Pancreas (tissue), 10 donors: ENCODE measurements at places on chromosomes 6 and 20.

DNA sequence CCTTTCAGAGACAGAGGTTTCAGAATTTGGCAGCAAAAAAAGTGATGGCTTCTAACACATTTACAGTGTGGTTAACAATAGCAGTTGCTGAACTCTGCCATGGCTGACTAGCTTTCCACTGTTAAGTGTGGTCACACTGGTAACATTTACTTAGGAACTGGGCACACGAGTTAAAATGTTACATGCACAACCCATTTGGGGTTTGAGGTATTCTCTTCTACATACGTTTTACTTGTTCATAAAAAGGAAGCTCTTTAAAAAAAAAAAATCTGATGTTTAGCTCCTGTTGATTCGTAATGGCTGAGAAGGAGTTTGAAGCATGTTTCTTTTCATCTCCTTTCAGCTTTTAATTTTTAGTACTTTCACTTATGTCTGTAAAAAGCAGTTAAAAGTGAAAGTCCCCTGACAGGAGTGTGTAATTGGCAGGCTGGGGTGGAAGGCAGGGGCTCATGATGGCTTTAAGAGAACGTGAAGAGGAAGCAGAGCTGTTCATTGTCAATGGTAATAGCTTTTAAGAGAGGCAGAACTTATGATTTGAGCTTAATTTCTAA, 245.9 kb downstream of the FARS2 start:
- no peak for DNase-seq
- no peak overlapping the region for H3K27ac ChIP-seq
- no peaks in the 10 kb centered on the region for H3K36me3 ChIP-seq
- no peaks in the 10 kb centered on the region for H3K27me3 ChIP-seq
- no peaks in the 10 kb centered on the region for H3K4me1 ChIP-seq

GRCh38 chr20:42083280-42083679, 465.1 kb upstream of the CHD6 start:
- H3K27me3 ChIP-seq, result no peaks in the 10 kb centered on the region
- H3K4me3 ChIP-seq, result no peak overlapping the region
- DNase-seq, result no peak
- H3K36me3 ChIP-seq, result no peaks in the 10 kb centered on the region
- H3K4me1 ChIP-seq, result no peaks in the 10 kb centered on the region
- H3K27ac ChIP-seq, result no peak overlapping the region

- no peaks in the 10 kb centered on the region for H3K4me1 ChIP-seq
- H3K27me3 ChIP-seq, result no peaks in the 10 kb centered on the region
- DNase-seq, result no peak
- no peak overlapping the region for H3K4me3 ChIP-seq
Measured at GRCh38 chr6:137518386-137518983, 24.3 kb upstream of the OLIG3 start.

DNA sequence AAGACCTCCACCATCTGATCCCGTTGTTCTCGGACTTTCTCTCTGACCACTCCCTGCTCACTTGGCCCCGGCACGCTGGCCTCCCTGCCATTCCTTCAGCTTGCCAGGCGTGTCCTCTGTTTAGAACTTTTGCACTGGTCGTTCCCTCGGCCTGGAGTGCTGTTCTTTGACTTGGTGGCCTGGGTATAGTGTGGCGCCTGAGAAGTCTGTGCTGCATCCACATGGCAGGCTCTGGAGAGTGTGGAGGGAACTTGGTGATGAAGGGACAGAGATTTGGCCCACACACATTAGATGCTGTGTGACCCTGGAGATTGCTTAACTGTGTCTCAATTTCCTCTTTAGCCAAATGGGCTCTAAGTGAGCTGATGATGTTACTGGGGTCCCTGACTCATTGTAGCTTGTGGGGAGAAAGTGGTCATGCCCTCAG, 13.0 kb upstream of the TGM2 start:
- no peak overlapping the region for H3K27ac ChIP-seq
- no peak overlapping the region for H3K4me3 ChIP-seq
- H3K27me3 ChIP-seq, result no peaks in the 10 kb centered on the region
- no peaks in the 10 kb centered on the region for H3K36me3 ChIP-seq
- H3K4me1 ChIP-seq, result no peaks in the 10 kb centered on the region

- H3K27ac ChIP-seq, result no peak overlapping the region
- no peak for DNase-seq
- no peaks in the 10 kb centered on the region for H3K27me3 ChIP-seq
Measured at GRCh38 chr6:37987018-37987417, 167.5 kb downstream of the ZFAND3 start.

- no peak overlapping the region for H3K27ac ChIP-seq
- H3K27me3 ChIP-seq, result no peaks in the 10 kb centered on the region
- H3K36me3 ChIP-seq, result no peaks in the 10 kb centered on the region
- no peaks in the 10 kb centered on the region for H3K4me1 ChIP-seq
- H3K4me3 ChIP-seq, result no peak overlapping the region
Measured at GRCh38 chr20:3758566-3758965, 9.0 kb downstream of the ADISSP start.

DNA sequence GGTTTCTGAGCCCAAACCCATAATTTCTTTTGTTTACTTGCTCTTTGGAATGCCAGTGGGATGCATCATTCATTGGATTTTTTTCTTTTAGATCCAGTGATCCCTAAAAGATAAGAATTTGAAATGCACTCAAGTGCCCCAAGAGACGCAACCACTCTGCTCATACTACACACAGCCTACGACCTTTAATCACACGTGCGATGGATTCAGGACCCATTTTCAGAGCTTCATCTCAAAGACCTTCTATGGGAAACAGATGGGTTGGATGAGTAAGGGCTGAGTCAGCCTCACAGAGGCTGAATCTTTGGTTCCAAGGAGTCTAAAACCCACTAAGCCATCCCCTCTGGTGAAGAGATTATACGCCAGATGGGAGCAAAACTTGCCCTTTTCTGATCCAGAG, 265.5 kb upstream of the EXOC2 start:
- H3K36me3 ChIP-seq, result no peaks in the 10 kb centered on the region
- no peaks in the 10 kb centered on the region for H3K4me1 ChIP-seq
- no peaks in the 10 kb centered on the region for H3K27me3 ChIP-seq
- no peak overlapping the region for H3K4me3 ChIP-seq
- no peak overlapping the region for H3K27ac ChIP-seq
- no peak for DNase-seq

DNA sequence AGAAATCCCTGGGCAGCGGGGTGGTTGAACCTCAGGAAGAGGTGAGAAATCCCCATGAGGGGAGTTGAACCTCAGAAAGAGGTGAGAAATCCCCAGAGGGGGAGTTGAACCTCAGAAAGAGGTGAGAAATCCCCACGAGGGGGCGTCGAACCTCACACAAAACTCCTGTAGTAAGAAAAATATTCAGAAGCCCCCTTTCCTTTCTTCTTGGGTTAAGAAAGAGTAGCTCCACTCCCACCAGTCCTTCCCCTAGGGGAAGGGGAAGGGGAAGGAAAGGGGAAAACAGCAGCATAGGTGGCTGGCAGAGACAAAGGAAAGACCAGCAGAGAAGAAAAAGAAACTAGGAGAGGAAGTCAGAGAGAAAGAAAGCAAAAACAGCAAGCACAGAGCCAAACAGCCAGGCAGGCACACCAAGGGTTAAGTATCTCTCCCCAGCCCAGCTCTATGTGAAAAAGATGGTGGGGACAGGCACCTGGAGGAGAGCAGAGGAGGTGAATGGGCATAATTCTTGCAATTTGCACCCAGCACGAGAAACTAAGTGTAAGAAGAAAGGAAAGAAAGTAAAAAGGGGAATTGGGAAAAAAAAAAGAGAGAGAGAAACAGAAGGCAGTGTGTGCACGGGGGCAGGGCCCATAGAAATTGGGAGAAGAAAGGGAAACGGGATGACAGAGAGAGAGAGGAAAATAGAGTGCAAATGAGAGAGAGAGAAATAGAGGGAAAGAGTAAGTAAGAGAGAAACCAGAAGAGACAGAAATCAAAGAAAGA, 88.2 kb downstream of the PLG start:
- H3K27ac ChIP-seq, result no peak overlapping the region
- no peaks in the 10 kb centered on the region for H3K27me3 ChIP-seq
- no peaks in the 10 kb centered on the region for H3K4me1 ChIP-seq
- H3K4me3 ChIP-seq, result no peak overlapping the region

GRCh38 chr6:161394437-161394836, 120.6 kb upstream of the AGPAT4 start:
- no peaks in the 10 kb centered on the region for H3K4me1 ChIP-seq
- H3K36me3 ChIP-seq, result no peaks in the 10 kb centered on the region
- H3K27me3 ChIP-seq, result no peaks in the 10 kb centered on the region
- H3K4me3 ChIP-seq, result no peak overlapping the region

GRCh38 chr6:12891595-12891994, 175.0 kb downstream of the PHACTR1 start:
- no peak overlapping the region for H3K27ac ChIP-seq
- H3K27me3 ChIP-seq, result no peaks in the 10 kb centered on the region
- no peaks in the 10 kb centered on the region for H3K36me3 ChIP-seq
- DNase-seq, result no peak
- no peak overlapping the region for H3K4me3 ChIP-seq
- no peaks in the 10 kb centered on the region for H3K4me1 ChIP-seq

GRCh38 chr6:168599118-168599494, 158.1 kb downstream of the SMOC2 start:
- no peaks in the 10 kb centered on the region for H3K36me3 ChIP-seq
- no peak overlapping the region for H3K27ac ChIP-seq
- no peaks in the 10 kb centered on the region for H3K4me1 ChIP-seq
- H3K27me3 ChIP-seq, result no peaks in the 10 kb centered on the region
- no peak for DNase-seq

- no peak for DNase-seq
- no peaks in the 10 kb centered on the region for H3K36me3 ChIP-seq
- no peak overlapping the region for H3K27ac ChIP-seq
- H3K27me3 ChIP-seq, result no peaks in the 10 kb centered on the region
- H3K4me1 ChIP-seq, result no peaks in the 10 kb centered on the region
Measured at GRCh38 chr20:15528391-15529111, 1044.7 kb downstream of the KIF16B start.

GRCh38 chr6:161458201-161458951, 184.5 kb upstream of the AGPAT4 start:
- no peak for DNase-seq
- H3K27me3 ChIP-seq, result no peaks in the 10 kb centered on the region
- H3K4me3 ChIP-seq, result no peak overlapping the region
- no peak overlapping the region for H3K27ac ChIP-seq
- H3K36me3 ChIP-seq, result no peaks in the 10 kb centered on the region
- H3K4me1 ChIP-seq, result no peaks in the 10 kb centered on the region

DNA sequence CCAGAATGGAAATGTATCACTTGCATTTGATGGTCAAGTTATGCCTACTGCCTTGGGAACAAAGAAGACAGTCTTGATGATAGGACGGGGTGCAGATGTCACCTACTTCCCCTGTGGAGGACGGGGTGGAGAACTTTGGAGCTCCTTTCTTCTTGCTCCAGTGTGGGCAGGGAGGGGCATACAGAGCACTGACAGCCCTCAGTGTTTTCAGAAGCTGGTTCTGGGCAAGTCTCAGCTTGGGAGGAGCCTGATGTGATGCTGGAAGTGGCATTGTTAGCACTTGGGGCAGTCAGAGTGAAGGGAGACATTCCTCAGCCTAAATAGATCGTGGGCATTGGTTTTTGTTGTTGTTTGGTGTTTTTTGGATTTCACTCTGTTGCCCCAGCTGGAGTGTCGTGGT, 59.7 kb downstream of the SYNJ2 start:
- H3K36me3 ChIP-seq, result no peaks in the 10 kb centered on the region
- peak overlapping the region; percentile 47 for H3K27ac ChIP-seq
- peak; percentile 24 for DNase-seq
- no peak overlapping the region for H3K4me3 ChIP-seq
- no peaks in the 10 kb centered on the region for H3K27me3 ChIP-seq

GRCh38 chr6:72631480-72631879, 9.6 kb downstream of the KCNQ5 start:
- no peaks in the 10 kb centered on the region for H3K4me1 ChIP-seq
- H3K36me3 ChIP-seq, result no peaks in the 10 kb centered on the region
- no peak overlapping the region for H3K27ac ChIP-seq
- no peaks in the 10 kb centered on the region for H3K27me3 ChIP-seq
- H3K4me3 ChIP-seq, result no peak overlapping the region

GRCh38 chr20:57214427-57214826, 52.0 kb downstream of the BMP7 start:
- H3K27ac ChIP-seq, result no peak overlapping the region
- peaks cover 23% of the 10 kb centered on the region for H3K4me1 ChIP-seq
- no peak for DNase-seq
- H3K36me3 ChIP-seq, result no peaks in the 10 kb centered on the region
- H3K27me3 ChIP-seq, result no peaks in the 10 kb centered on the region

- no peaks in the 10 kb centered on the region for H3K27me3 ChIP-seq
- no peaks in the 10 kb centered on the region for H3K36me3 ChIP-seq
- peaks cover 26% of the 10 kb centered on the region for H3K4me1 ChIP-seq
- no peak overlapping the region for H3K4me3 ChIP-seq
- H3K27ac ChIP-seq, result no peak overlapping the region
Measured at GRCh38 chr6:149081281-149081680, 236.2 kb upstream of the TAB2 start.

DNA sequence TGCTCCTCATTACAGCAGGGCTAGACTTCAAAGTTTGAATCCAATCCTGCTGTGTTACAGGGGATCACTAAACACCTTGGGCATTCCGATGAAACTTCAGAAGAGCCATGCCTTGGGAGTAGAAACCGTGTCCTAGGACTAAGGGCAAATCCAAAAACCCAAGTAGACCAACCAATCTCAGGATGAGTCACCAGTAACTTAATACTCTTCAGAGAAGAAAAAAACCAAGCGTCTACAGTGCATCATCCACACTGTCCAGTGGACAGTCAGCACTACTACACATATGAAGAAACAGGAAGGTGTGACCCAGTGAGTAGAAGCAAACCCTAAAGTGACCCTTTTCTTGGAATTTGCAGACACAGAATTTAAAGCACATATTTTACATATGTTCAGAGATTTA, 39.5 kb upstream of the VAPB start:
- no peaks in the 10 kb centered on the region for H3K4me1 ChIP-seq
- DNase-seq, result no peak
- no peak overlapping the region for H3K4me3 ChIP-seq
- no peak overlapping the region for H3K27ac ChIP-seq
- H3K27me3 ChIP-seq, result no peaks in the 10 kb centered on the region
- H3K36me3 ChIP-seq, result peaks cover 21% of the 10 kb centered on the region

DNA sequence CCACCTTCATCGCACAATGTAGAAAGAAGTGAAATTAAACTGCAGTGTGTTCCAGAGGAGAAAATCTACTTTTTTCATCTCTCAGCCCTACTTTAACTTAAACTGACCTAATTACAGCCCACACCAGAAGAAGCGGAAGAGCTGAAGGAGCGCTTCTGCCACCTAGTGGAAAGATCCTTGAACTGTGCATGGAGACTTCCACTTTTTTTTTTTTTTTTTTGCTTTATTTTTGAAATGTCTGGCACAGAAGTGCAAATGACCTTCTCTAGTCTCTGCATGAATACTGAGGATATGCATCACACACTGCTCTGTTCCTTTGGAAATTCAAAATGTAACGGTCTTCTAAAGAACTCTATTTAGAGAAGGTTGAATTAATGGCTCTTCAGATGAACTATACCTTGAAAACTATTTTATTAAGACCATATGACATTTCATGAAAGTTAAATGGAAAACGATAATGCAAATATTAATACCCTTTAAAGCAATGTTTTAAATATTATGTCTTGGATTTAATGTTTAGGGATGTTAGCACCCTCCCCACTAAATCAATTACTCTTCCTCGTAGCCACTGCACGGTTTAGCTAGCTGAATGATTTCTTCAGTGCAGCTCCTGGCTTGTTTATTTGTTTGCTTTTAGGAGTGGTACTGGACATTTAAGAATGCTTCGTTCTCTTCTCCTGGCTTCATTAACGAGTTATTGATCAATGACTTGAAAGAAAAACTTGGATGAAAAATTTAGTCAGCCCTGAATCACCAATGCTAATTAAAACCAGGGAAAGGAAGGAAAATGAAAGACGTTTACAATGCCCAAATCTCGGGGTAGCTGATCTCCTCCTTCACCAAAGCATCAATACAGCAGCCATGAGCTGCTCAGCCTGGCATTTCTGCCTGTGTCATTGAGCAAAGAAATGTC, 569.6 kb upstream of the GJE1 start:
- DNase-seq, result no peak
- peak overlapping the region; percentile 4 for H3K4me3 ChIP-seq
- no peaks in the 10 kb centered on the region for H3K27me3 ChIP-seq
- peaks cover 2% of the 10 kb centered on the region for H3K4me1 ChIP-seq
